ENCODE measurements at places on chromosomes 3 and 15.

- no peak for DNase-seq
Observed at GRCh38 chr15:52360229-52361203, 64.9 kb upstream of the MYO5C start.

DNA sequence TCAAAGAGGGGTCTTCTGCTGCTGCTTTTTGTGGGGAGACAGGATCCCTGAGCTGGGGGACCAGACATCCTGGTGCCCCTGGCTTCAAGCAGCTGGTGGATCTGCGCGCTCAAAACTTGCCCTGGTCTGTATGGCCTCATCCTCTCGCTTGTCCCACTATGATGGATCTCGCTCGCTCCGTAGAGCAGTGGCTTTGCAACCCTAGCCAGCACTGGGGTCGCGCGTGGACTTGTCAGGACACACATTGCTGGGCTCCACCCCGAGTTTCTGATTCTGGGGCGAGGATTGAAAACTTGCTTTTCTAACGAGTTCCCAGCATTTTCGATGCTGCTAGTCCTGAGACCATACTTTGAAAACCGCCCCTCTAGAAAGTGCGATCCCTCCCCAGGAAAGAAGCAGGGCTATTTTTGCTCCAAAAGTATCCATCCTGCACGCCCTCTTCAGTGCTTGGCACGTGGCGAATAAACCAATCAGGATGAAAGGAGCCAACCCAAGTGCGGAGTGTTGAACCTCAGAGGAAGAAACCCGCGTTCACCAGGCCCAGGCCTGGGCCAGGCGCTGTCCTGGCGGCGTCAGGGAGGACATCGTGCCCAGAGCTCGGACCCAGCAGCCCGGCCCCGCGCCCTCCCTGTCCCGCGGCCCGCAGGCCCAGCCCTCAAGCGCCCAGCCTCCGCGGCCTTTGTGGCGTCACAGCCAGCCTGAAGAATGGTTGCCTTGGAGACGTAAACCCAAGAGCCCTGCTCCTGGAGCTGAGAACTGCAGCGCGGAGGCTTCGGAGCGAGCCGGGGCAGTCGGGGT, at the start of gene CFAP100:
Gene CFAP100, plus strand, starts transcription at position 731 of the 798 bp plus-strand sequence. CDS start 1,092 bp downstream, outside the sequence.
- DNase-seq: no peak

GRCh38 chr3:109072194-109072593, 45.7 kb downstream of the MORC1 start:
- no peak for DNase-seq

DNA sequence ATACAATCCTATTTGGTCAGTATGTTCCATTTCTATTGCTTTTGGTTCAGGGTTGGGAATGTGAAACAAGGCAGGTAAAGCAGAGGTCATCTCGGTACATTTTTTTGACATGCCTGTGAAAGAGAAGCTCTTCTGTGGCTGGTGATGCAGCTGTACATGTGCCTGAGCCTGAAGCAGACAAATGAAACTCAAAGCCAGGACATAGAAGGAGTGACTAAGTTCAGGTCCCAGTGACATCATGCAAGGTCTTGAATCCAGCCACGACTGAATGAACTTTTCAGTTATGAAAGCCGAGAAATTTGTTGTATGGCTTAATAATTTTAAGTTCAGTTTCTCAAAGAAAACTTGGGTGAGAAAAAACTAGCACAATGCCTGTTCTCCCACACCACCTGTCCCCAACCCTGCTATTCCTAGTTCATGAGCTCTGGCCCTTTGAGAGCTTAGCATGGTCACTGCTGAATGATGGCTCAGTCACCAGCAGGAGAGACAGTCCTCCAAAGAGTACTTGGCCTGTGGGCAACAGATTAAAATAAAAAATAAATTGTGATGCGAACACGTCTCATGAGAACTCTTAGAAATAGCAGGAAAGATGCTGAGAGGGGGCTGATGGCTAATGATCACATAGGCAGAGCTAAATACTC, 600.2 kb upstream of the GRM7 start:
- DNase-seq: no peak

DNA sequence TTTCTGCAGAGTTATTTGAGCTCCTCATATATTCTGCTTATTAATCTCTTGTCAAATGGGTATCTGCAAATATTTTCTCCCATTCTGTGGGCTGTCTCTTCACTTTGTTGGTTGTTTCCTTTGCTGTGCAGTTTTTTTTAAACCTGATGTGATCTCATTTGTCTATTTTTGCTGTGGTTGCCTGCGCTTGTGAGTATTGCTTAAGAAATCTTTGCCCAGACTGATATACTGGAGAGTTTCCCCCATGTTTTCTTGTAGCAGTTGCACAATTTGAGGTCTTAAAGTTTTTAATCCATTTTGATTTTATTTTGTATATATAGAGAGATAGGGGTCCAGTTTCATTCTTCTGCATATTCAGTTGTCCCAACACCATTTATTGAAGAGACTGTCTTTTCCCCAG, 102.3 kb downstream of the POLQ start:
- DNase-seq: no peak

DNA sequence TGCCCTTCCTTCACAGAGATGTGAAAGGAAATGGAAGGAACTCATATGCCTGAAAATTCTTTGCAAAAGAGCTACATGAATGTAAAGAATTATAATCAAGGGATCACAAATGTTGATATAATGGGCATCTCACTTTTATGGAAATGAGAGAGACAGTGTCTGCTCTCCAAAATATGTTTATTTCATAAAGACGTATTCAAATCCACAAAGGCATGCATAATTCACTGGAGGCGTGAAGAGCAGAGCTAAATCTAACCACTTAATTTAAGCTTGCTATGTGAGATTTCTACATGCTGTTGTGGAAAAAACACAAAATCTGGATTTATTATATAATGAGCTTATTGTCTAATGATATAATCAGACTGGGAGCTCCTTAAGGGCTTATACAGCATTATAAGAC, 469.1 kb downstream of the RAP2B start:
- no peak for DNase-seq

DNA sequence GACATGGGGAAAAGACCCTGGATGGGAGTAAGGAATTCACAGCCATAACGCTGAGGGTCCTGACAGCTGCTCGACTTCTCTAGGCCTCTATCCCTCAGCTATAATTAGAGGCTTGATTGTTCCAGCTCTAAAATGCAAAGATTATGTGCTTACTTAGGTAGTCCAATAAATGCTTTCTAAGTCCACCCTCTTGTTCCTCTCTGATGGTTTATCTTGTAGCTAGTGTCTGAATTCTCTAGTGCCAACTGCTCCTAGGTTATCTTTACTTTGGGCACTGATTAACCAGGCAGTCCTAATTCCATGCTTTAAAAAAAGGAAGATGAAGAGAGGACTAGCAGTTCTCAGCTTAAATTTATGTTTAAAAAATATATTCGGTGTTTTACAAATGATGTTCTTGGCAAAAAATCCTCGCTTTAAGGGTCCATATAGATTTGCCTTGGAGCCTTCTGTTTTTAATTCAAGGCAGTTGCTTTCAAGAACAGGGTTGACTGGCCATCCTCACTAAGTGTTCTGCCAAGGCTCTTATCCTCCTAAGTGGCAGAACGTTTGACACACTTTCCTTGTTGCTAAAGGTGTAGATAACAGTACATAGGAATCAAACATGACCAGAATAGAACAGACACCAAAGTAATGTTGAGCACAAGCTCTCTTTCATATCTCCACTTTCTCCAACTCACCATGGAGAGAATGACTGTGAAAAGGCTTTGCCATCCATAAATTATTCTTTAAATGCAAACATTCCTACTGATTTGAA, 60.6 kb downstream of the THRB start:
- DNase-seq: no peak

- no peak for DNase-seq
Observed at GRCh38 chr3:37502621-37503020, 328.2 kb upstream of the LRRFIP2 start.

GRCh38 chr3:9295007-9295406, 45.6 kb upstream of the SRGAP3 start:
- no peak for DNase-seq

GRCh38 chr3:48402907-48403306, 27.0 kb downstream of the PLXNB1 start:
- DNase-seq: no peak

DNA sequence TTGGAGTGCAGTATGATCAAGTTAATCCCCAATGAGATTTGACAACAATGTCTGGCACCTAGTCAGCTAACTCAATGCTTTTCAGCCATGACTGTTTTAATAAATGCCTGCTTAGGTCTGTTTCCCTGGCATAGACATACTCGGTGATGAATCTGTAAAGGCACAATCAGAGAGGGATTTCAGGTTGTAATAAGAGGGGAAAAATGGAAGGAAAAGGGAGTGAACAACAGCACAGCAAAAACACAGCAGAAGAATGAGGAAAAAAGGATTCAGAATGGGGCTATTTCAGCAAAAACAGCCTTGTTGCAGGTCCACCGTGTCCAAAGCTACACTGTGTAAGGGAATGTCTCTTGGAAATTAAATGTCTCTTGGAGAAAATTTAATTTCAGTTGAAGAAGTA, 19.3 kb upstream of the CHD2 start:
- no peak for DNase-seq

GRCh38 chr3:151538456-151539393, 77.9 kb upstream of the IGSF10 start:
- DNase-seq: no peak

- DNase-seq: no peak
Observed at GRCh38 chr3:169836078-169836941, 23.6 kb upstream of the LRRC34 start.

DNA sequence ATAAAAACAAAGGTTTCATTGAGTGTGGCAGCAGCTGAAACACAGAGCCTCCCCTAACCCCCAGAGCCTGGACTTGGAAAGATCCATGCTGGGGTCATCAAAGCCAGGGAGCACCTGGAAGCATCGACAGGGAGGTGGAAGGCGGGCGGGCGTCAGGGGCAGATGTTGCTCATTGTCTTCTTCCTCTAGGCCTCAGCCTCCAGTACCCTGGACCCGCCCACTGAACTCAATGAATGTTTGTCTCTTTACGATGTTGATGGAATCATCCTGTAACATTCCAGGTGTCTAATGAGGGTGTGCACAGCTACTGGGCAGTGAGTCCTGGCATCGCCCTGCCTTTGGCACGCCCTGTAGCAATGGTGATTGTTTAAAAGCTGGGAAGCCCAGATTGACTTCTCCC, 9.8 kb downstream of the GP5 start:
- no peak for DNase-seq

DNA sequence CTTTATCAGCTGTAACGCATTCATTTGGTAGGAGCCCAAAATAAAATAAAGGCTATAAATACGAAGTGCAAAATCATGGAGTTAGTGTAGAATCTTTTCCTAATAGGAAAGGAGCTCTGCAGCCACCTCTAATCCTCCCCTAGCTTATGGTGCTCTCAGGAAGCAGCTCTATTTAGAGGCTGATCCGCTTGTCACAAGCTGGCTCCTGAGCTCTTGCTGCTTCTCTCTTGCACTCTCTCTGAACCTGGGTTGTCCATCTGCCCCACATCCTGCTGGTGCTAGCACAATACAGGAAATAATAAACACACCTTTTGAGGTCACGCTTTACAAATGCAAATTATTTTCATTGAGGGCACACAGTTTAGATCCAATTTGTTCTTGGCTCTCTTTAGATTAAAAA, 37.3 kb upstream of the BFSP2 start:
- no peak for DNase-seq

DNA sequence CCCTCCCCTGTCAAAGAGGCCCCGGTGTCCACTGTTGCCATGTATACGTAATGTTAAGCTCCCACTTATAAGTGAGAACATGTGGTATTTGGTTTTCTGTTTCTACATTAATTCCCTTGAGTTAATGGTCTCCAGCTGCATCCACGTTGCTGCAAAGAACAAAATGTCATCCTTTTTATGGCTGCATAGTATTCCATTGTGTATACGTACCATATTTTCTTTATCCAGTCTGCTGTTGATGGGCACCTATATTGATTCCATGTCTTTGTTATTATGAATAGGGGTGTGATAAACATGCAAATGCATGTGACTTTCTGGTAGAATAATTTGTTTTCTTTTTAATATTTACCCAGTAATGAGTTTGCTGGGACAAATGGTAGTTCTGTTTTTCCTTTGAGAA, 43.3 kb upstream of the AGTR1 start:
- no peak for DNase-seq

- DNase-seq: no peak
Observed at GRCh38 chr3:131518680-131519079, 15.9 kb upstream of the MRPL3 start.

- DNase-seq: no peak
Observed at GRCh38 chr3:157501863-157502262, 1.4 kb downstream of the VEPH1 start.

DNA sequence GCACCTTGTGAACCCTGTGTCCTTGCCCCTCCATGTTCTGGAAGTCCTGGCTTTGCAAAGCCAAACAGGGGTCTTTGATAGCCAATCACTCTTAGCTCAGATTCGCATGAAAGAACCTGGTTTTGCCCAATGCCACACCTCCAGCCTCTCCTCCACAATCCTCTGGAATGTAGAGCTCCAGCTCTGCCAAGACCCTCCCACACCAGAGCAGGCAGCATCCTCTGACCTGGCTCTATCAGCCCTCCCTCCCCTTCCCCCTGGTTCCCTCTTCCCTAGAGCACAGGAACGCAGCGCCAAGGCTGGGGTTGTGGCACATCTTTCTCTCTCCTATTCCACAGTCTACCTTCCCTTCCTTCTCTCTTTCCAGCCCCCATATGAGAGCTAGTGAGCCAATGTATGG, 133.3 kb downstream of the RPLP1 start:
- DNase-seq: no peak

- no peak for DNase-seq
Observed at GRCh38 chr3:31957106-31957505, 24.0 kb downstream of the OSBPL10 start.

DNA sequence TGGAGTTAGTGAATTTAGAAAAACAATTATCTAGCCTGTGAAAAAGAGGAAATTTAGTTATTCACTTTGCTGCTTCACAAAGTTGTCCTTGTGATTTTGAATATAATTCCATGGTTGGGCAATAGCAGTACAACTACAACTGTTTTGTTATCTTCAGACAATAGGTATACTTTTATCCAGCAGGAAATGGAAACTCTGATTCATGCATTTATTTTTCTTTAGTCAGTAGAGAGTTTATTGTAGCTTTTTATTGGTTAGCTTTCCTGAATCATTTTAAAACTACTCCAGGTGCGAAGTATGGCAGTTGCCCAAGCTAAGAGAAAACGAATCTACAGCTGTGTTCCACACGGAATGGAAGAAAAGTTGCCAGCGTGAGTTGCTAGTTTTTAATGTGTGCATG, 80.3 kb downstream of the TM4SF4 start:
- DNase-seq: no peak

GRCh38 chr3:46378426-46378942, 7.7 kb downstream of the CCR5 start:
- peak; percentile 61 for DNase-seq

All from T-cell (primary cell).